ENCODE measurements at places on chromosomes 11 and 22.
A peak's percentile ranks its signal among the peaks of the same experiment; 100 is the strongest.

- no peak for DNase-seq
These were observed 7.7 kb downstream of the KCTD21 start for GRCh38 chr11:78180751-78181150.

DNA sequence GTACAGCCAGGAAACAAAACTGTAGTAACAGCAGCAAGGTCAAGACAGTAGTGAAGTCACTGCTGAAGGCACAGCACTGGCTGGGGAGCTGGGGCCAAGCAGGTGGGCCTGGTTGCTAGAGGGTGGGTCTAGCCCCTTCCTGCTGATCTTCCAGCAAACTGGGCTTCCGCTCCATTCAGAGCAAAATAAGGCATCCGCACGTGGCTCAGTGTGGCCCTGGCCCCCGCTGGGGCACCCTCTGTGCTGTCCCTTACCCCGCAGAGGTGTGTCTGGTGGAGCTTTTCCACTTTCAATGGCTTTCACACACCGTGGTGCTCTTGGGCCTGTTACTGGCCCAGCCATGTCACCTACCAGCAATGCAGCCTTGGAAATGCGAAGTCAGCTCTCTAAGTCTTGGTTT lies 162.4 kb upstream of the B3GAT1 start:
- DNase-seq: no peak

DNA sequence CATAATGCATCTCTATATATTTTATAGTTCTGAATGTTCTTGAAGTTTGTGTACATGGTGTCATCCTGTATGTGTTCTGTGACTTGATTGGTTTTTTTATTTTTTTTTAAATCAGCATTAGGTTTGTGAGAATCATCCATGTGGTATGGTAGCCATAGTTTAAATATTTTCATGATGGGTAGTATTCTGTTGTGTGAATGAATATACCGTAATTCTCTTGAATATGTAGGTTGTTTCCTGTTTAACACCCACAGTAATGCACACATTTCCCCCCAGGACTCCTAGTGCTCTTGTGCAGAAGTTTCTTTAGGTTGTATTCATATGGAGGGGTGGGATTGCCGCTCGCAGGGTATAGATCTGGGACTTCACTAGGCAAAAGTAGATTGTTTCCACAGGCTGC lies 2.0 kb downstream of the PACS1 start:
- DNase-seq: no peak

DNA sequence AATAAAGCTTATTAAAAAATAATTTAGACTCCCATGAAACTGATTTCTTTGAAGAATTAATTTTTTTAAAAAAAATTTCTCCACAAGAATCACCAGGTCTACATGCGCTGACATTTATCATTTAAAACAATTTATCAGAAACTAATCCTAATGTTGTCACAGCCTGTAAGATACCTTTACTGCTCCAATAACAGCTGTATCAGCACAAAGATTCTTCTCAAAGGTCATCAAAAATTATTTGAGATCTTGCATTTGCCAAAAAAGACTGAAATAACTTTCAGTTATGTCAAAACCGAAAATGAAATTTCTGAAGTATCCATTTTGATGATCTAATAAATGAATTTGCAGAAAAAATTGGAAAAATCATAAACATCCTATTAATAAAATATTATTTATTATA lies 8.1 kb downstream of the KRTAP5-5 start:
- DNase-seq: no peak

- no peak for DNase-seq
These were observed 248.2 kb upstream of the SORL1-AS1 start for GRCh38 chr11:121700968-121701367.

DNA sequence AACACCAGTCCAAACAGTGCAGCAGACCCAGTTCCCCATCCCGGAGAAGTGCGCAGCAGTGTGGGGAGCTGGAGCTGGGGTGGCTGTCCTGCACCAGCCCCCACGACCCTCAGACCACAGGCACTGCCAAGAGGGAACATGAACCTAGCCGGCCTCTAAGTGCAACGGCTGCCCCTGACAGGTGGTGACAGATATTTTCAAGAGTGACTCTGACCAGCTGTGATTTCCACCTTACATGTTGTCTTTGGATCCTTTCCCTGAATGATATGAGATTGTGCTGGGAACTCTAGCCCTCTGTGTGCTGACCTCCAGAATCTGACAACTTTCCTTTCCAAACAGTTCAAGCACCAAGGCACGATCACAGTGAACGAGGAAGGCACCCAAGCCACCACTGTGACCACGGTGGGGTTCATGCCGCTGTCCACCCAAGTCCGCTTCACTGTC lies 12.6 kb downstream of the SERPIND1 start:
- peak; percentile 37 for DNase-seq

DNA sequence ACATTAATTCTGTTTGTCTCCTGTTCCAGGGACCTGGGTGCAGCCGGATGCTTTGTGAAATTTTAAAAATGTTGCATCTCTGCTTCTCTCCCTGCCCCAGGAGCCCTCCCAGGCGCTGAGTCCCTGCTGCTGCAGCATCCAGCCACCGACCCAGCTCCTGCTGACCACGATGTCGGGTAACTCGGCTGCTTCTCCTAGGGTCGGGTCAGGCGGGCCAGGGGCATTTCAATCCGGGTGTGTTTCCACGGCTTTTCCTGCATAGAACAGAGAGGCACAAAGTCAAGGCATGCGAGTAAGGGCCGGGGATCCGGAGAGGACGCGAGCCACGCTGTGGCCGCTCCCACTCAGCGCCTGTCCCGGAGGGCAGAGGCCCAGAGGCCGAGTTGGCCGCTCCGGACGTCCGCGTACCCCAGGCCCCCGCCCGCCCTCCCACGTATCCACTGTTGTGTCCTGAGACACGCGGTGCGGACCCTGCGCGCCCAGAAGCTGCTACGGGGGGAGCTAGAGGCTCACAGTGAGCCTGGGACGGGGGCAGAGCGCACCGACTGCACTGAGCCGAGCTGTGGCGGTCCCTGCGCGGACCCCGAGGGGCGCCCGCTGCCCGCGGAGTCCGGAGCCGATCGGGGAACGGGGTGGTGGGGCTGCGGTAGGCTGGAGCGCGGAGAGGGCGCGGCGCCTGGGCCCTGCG lies at the start of gene POU2AF3:
TSS of gene POU2AF3 (plus strand) at position 134 of the 688 bp plus-strand sequence. CDS start at position 170, 36 bp downstream.
- DNase-seq: no peak

- DNase-seq: peak; percentile 45
These were observed 705 bp downstream of the FZD4 start for GRCh38 chr11:86954269-86955110.

- DNase-seq: no peak
These were observed 42.9 kb upstream of the ARHGAP32 start for GRCh38 chr11:129234978-129235377.

DNA sequence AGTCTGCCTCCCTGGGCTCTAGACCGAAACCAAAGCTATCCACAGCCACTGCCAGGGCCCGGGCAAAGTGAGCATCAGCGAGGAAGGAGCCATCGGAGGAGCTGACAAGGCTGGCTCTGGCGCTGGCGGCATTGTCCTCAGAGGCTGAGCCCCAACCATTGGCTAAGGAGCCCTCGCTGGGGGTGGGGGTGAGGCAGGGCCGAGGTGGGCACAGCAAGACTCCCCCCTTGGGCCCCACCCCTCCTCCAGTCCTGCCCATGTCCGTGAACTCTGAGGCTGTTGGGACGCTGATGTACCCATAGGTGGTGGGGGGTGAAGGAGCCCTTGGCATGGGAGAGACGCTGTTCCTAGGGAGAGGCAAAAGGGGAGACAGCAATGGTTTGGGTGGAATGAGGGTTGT lies 11.2 kb downstream of the ROBO4 start:
- DNase-seq: peak; percentile 30

GRCh38 chr22:48494256-48494967 lies 1333.3 kb downstream of the BRD1 start:
- no peak for DNase-seq

DNA sequence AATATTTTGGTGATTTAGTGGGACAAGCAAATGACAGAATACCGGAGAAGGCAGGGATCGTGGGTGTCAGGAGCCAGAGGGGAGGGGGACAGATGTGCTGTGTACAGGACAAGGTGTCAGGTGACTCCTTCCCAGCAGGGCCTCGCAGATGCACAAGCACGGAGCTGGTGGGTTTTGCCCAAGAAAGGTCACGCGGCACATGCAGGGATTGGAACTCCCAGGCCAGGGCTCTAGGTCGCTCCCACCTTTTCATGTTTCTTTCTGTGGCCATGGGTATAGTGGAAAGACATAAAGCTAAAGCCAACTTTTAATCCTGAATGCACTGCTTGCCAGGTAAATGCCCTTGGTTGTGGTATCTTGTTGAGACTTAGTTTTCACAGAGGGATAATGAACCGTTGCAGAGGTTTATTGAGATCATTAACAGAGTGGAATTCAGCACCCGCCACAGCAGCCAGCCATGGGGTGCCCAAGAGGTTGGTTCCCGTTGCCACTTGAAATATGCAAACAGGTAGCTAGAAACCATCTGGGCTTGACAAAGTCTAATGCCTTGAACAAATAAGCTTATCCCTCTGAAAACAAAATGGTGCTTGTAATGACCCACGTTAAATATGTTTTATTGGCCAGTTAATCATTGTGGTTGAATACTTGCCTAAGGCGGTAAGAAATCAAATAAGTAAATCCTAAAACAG lies 10.1 kb downstream of the C22orf23 start:
- DNase-seq: no peak

DNA sequence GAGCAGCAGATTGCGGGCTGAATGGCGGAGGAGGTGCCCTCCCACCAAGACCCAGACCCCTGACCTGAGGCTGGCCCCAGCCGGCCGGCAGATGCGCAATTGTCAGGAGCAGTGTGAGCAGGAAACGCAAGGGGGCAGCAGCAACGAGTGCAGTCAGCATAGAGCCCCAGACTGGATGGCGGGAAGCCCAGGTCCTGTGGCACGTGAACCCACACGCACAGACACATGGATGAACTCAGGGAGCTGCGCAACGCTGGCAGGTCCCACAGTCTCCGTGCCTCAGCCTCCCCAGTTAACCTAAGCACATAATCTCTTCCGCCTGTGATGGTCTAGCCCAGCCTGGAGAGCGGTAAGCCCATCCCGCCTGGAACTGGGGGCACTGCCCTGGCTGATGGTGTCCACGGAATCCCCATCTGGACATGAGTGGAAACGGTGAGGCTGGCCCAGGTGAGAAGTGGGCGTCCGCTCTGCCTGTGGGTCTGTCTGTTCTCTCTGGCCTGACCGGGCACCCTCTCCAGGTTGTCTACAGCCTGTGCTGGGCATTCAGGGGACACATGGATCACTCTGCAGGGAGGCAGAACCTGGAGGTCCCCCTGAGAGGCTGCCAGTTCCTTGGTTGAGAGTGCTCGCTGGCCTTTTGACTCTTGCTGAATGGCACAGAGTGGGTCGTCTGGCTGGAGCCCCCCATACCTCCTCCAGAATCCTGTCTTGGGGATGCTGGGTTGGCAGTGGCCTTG lies 626 bp upstream of the TBX10 start:
- peak; percentile 72 for DNase-seq

GRCh38 chr11:11415901-11416300 lies 62.9 kb upstream of the CSNK2A3 start:
- DNase-seq: no peak

- DNase-seq: no peak
These were observed 30.4 kb downstream of the POU2F3 start for GRCh38 chr11:120270386-120270785.

GRCh38 chr11:123585206-123585605 lies 69.2 kb downstream of the SCN3B start:
- DNase-seq: no peak

DNA sequence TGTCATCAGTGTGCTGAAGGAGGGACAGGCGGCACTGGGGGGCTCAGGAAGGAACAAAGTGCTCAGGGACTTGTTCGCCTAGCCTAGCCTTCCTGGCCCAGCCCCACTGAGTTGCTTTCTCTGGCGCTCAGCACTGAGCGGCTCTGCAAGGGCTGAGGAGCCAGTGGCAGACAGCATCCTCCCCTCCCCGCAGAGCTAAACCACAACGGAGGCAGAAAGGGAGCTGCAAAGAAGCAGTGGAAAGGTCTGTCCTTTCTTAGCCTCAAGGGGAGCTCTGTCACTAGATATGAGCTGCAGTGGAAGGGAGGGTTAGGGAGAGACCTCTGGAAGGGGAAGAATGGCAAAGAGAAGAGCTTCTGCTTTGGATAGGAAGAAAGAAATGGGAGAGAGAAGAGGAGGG lies 89.7 kb upstream of the PHOX2A start:
- DNase-seq: no peak

GRCh38 chr11:14336507-14337503 lies 22.2 kb downstream of the RRAS2 start:
- no peak for DNase-seq

DNA sequence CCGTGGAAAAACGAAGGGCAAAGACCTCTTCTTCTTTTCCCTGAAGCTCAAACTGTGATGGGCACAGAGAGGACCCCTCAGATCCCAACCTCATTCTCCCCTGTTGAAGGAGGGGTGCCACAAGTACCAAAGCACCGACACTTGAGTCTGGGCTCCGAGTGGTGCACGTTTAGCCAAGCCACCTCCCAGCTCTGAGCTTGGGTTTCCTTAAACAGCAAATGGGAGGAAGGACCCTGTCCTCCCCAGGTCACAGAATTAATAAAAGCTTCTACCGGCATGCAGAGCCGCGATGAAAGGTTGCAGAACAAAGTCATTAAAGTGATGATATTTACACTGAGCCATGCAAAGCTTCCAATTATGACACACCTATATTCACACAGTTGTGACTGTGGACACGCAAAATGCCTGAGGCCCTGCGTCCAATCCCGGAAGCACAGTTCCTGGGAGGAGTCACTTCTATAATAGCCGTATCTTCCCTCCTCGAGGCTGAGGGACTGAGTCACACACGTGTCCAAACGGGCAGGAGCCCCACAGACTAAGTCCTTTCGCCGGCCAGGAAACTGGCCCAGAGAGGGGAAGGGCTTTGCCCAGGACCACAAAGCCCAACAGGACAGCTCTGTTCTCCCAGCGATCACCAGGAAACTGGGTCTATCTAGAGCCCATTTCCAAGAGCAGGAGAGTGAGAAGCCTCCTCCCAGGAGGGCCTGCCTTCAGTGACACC lies 922 bp upstream of the CSNK1E start:
- peak; percentile 67 for DNase-seq

DNA sequence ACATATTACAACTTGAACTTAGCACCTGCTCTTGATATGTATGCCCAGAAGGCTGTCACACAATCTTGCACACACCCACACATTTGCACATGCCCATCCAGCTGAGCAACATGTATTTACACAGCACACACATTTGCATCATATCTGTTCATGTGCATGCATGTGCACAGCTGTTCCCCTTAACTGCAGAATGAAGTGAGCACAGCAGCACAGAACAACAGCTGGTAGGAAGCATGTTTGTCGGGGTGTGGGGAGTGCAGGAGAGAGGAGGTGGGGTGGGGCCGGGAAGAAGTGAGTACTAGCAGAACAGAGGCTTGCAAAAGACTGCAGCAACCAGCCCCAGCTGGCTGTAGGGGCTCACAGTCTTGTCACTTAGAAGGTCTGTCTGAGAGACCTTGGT lies 296.5 kb downstream of the KIRREL3 start:
- no peak for DNase-seq

GRCh38 chr22:50250555-50251476 lies at the start of gene HDAC10:
Gene HDAC10 (minus strand): TSS chr22:50251265. CDS start chr22:50251032, 233 bp downstream.
- peak; percentile 92 for DNase-seq

GRCh38 chr11:92843455-92843854 lies 126.0 kb upstream of the MTNR1B start:
- DNase-seq: no peak

- no peak for DNase-seq
These were observed 31.8 kb upstream of the CCDC34 start for GRCh38 chr11:27394781-27395228.
